ENCODE measurements at places on chromosomes 6 and 20. TPM values are rescaled to one million over a fixed set of nuclear protein-coding genes. Genes with fewer than 3 reads are reported as not detected.

GRCh38 chr6:139640448-139640847 is 266.0 kb upstream of the CITED2 start:
- no peak for DNase-seq

GRCh38 chr6:157659536-157660271 is 163.3 kb upstream of the SNX9 start:
- DNase-seq = no peak

- no peak for DNase-seq
These were observed 204.5 kb downstream of the UBE3D start for GRCh38 chr6:82861121-82861520.

DNA sequence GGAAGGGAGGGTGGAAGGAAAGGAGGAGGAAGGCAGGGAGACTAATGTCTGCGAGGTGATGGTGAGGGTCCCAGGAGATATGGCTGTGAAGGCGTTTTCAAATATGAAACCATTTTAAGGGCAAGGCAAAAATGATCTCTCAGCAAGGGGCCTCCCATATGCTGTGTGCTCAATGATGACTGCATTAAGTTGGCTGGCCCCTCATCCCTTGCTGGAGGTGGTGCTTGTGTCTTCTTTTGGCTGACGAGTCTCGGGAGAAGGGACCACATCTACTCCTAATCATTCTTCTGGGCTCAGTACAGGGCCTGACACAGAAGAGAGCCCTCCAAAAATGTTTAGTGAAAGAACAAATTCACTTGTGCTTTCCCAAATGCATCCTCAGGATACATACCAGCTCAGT is 23.0 kb upstream of the MRPS18A start:
- DNase-seq = peak; percentile 77

GRCh38 chr20:22815603-22816315 is 219.4 kb upstream of the SSTR4 start:
- DNase-seq = peak; percentile 94

DNA sequence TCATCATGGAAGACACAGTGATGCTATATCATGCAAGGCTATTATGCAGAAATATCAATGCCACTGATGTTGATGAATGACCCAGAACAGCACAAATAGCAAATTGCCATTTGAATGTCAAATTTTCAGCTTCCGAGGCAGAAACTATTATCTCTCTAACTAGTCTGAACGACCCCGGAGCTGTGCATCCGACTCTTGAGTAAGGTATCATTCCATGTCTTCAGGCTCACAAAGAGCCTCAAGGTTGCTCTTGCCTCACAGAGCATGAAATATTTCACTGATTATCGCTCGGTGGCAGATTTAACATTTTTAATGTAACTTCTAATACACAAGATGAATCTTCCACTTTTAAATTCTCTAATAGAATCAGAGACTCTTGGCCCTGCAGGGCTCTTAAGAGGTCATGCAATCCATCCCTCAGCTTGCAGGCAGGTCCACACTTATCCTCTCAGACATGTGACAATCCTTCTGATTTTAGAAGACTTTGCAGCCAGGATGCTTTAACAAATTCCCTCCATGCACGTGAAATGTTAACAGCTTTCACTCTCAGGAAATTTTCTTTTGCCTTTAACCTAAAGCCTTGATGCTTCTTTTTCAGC is 221.0 kb downstream of the FRK start:
- no peak for DNase-seq

- DNase-seq = no peak
These were observed 512.2 kb downstream of the CD109 start for GRCh38 chr6:74208239-74208638.

- DNase-seq = no peak
These were observed 27.6 kb upstream of the PRND start for GRCh38 chr20:4694076-4694475.

DNA sequence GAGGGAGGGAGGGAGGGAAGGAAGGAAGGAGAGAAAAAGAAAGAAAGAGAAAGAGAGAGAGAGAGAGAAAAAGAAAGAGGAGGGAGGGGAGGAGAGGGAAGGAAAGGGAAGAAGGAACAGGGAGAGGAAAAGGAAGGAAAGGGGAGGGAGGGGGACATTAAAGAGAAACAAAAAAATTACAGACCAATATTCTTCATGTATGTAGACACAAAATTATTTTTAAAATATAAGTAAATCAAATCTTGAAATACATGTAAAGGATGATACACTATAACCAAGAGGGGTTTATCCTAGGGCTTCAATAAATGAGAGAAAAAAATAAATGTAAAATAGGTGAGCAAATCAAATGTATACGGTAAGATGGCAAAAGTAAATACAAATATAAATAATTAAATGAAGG is 71.2 kb upstream of the TMEM244 start:
- no peak for DNase-seq

- peak; percentile 53 for DNase-seq
These were observed 34.4 kb downstream of the PCNA start for GRCh38 chr20:5085380-5085779.

DNA sequence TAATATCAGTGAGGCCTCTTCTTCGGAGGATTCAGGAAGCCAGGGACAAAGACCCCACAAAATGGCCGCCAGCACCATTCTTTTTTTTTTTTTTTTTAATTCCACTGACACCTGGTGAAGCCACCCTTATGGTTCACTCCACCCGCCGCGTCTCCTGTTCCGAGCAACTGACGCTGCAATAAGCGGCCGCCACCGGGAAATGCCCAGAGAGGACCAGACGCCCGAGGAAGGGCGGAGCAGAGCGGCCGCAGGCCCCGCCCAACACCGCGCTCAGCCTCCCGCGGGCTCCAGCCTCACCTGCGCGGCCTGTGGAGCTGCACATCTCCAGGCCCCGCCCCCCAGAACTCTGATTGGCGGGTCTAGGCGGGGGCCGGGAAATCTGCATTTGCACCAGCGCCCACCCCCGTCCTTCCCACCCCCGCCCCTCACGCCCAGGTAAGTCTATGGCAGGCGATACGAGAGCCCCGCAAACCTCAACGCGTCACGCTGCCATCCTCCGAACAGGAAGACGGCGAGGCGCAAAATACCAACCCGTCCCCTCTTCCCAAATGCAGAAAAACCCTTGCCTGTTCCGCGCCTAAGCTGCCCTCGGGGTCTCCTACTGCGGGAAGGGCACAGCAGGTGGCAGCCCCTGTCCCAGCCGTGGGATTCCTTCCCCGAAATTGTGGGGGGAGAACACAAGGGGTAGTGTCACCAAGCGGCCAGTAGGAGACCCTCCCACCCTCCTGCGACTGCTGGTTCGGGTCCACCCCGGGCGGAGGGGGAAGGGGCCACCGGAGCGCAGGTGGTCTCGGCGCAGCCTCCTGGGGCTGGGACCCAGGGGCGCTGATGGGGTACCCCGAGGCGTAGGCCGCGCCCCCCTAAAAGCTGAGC is 960 bp downstream of the ATP9A start:
- DNase-seq = peak; percentile 55

GRCh38 chr20:57229490-57229889 is 37.0 kb downstream of the BMP7 start:
- no peak for DNase-seq

- DNase-seq = no peak
These were observed 9.6 kb upstream of the FOXF2 start for GRCh38 chr6:1379788-1380147.

DNA sequence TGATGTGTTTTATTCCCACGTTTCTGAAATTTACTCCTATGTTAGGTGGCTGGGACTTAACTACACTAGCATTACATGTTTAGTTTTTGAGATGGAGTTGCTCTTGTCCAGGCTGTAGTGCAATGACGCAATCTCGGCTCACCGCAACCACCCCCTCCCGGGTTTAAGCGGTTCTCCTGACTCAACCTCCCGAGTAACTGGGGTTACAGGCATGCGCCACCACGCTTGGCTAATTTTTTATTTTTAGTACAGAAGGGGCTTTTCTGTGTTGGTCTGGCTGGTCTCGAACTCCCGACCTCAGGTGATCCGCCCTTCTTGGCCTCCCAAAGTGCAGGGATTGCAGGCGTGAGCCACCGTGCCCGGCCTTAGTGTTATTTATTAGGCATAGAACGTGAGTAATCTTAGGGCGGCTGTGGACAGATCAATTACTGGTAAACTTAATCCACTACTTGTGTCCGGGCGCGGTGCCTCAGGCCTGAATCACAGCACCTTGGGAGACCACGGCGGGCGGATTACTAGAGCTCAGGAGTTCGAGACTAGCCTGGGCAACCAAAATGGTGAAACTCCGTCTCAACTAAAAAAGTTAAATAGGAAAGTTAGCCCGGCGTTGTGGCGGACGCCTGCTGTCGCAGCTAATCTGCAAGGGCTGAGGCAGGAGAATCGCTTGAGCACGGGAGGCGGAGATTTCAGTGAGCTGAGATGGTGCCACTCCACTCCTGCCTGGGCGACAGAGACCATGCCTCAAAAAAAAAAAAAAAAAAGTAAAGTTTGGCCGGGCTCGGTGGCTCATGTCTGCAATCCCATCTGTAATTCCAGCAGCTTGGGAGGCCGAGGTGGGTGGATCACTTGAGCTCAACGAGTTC is 123.7 kb upstream of the BTN3A2 start:
- peak; percentile 72 for DNase-seq

- no peak for DNase-seq
These were observed 7.4 kb downstream of the ADAM33 start for GRCh38 chr20:3674447-3674846.

- peak; percentile 97 for DNase-seq
These were observed at the start of gene MKKS for GRCh38 chr20:10433623-10434466. TSS of gene MKKS (minus strand) at chr20:10434222. CDS start at chr20:10413514, 20,708 bp downstream.

ETV7 gene
- 0.48 TPM for polyA plus RNA-seq

CLIC1 gene
- 139 TPM for polyA plus RNA-seq

OR12D2 gene
- polyA plus RNA-seq = not detected

OPN5 gene
- 0.19 TPM for polyA plus RNA-seq

PPP1R11 gene
- 29.6 TPM for polyA plus RNA-seq

ORC3 gene
- polyA plus RNA-seq = 20.7 TPM

RREB1 gene
- polyA plus RNA-seq = 19.0 TPM

PPP1R18 gene
- 36.8 TPM for polyA plus RNA-seq

TMEM200A gene
- polyA plus RNA-seq = 22.8 TPM

PHACTR2 gene
- 24.0 TPM for polyA plus RNA-seq

DOP1A gene
- 14.3 TPM for polyA plus RNA-seq

Measured in muscle of leg (tissue), 16 donors.